ENCODE measurements at places on chromosomes 4 and X.

GRCh38 chr4:92996533-92996932, 692.8 kb downstream of the GRID2 start:
- DNase-seq: no peak

DNA sequence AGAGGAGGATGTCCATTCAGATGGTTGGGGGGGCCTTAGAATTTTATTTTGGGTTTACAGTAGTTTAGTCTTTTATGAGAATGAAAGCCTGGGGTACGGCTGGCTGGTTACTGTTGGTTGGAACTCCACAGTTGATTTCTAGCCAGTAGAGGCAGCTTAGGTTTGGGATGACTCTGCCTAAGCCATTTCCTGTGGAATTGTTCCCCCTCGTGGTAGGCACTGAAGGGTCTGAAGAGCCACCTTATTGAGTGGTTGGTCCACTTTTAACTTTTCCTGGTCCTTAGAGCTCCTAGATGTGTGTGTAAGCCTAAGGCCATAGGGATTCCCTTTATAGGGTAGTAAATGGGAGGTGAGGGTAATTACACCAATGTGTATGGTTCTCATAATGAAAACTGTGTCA, 19.7 kb downstream of the SPIN3 start:
- DNase-seq: no peak

DNA sequence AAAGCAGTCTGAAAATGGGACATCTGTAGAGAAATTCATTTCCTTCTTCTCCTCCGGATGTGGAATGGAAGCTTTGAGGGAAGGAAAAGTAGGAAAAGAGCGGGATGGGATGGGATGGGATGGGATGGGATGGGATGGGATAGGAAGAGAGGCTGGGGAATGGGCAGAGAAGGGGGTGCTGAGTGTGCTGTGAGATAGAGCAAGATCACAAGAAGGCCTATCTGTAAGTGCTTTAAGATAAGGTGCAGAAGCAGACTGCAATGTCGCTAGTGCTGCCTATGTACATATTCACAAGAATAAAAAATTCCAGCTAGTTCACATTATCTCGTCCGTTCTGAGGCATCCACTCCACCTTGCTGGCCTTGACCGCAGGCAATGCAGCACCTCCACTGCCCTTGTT, 86.2 kb downstream of the IRF2 start:
- DNase-seq: no peak

DNA sequence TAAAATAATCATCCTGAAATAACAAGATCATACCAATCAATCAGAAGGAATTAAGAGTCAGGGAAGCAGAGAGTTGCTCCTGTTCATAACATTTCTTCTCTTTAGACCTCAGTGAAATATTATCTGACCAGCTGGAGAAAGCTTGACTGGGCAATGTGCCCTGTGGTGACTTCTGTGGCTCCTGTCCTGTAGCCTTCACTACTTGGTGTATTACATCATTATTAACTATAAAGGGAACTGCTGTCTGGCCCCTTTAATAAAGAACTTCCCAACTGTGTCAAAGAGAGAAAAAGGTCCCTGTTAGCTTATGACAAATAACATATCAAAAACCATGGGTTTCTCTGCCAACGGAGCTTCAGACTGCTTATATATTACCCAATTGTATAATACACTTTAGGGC, 18.0 kb downstream of the OPHN1 start:
- DNase-seq: no peak

GRCh38 chr4:84527391-84527790, 28.3 kb upstream of the NKX6-1 start:
- no peak for DNase-seq

DNA sequence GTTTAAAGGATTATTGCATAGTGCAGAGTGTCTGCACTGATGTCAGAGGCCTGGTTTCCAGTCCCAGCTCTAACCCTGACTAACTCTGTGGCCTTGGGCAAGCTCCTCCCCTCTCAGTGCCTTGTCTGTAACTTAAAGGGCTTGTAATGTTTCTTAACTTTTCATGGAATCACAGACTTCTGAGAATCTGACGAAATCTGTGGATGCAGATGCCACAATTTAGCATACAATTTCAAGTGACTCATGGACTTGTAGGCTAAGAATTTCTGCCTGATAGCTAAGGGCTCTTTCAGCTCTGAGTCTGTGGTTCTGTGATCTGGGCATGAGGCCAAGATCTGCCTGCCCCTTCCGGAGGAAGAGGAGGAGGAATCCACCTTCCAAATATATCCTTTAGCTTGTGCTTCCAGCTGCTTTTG, 236.9 kb downstream of the AR start:
- no peak for DNase-seq

DNA sequence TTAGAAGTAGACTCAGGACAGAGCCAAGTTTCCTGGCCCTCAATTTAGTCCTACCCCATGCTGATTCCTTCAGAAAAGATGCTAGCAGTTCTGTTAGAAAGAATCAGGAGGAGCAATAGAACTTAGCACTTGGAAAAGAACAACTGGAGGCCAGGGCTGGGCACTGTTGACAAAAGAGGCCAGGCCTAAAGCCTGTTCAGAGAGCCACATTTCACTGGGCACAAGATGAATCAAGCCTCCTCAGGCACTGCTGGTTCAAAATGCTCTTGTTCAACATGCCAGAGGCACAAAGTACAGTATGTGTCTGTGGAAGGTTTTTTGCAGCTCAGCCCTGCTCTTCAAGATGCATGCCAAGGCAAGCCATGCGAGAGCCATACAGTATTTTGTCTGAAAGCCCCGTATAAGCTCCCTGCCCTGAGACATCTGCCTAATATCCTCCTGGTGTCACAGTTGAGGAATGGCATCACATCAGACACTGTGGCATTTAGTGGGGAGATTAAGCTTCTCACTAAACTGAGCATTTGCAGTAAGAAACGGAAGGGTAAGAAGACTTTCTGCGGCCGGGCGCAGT, 53.7 kb downstream of the RASL11B start:
- no peak for DNase-seq

DNA sequence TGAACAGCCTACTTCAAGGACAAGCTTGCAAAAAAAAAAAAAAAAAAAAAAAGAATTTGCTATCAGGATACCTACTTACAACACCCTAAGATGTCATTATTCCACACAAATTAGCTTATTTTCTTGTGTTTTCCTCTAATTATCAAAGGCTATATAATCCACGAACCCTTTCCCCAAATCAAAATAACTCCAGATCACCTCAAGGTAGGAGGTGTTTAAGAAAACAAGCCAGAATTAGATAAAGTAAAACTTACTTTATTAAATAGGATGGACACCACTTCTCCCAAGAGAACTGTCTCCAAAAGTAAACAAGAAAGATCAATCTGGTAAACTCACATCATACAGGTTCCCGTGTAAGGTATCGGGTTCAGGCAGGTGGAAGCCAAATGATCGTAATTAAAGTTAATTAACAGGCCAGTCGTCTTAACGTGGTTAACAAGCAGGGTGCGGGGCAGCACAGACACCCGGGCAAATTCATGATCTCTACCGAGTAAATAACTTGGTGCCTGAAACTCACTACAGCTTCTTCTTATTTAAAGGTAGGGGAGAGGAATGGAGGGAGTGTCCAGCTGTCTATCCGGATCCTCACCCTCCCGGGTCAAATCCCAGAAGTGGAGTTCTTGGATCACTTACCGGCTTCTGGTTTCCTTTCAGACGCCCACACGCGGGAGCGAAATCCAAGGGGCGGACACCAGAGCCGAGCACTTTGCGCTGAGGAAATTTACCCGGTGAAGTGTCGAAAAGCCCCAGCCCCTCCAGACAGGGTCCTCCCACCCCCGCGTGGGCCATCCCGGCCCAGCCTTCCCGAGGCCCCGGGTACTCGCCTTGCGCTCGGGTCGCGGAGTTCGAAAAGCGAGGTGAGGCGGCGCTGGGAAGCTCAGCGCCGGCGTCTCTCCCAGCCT, 708 bp downstream of the ARAP2 start:
- DNase-seq: peak; percentile 45

GRCh38 chr4:105155426-105155825, 8.8 kb downstream of the TET2 start:
- DNase-seq: no peak

DNA sequence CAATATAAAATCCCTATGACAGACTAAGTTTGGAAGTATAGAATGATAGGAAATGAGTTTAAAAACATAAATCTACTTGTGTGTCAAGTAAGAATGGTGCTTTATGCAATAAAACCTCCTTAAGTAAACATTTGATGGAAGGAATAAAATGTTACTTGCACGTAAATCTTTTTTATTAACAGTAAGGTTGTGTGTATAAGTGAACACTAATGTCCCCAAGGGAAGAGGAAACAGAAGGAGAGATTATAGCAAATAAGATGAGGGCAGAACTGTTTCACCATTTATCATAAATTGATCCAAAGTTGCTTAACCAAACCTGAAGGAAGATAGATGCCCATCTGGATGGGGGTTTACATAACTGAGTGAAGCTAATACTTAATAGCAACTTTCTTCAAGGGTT, 86.8 kb downstream of the FRMPD4 start:
- no peak for DNase-seq

- no peak for DNase-seq
Measured at GRCh38 chr4:108941904-108942430, 179.1 kb upstream of the ETNPPL start.

GRCh38 chr4:165630671-165631070, 242.4 kb upstream of the TLL1 start:
- DNase-seq: no peak

- no peak for DNase-seq
Measured at GRCh38 chr4:101331017-101331416, 16.3 kb downstream of the PPP3CA start.

GRCh38 chr4:163523791-163524365, 29.4 kb downstream of the TMA16 start:
- no peak for DNase-seq

DNA sequence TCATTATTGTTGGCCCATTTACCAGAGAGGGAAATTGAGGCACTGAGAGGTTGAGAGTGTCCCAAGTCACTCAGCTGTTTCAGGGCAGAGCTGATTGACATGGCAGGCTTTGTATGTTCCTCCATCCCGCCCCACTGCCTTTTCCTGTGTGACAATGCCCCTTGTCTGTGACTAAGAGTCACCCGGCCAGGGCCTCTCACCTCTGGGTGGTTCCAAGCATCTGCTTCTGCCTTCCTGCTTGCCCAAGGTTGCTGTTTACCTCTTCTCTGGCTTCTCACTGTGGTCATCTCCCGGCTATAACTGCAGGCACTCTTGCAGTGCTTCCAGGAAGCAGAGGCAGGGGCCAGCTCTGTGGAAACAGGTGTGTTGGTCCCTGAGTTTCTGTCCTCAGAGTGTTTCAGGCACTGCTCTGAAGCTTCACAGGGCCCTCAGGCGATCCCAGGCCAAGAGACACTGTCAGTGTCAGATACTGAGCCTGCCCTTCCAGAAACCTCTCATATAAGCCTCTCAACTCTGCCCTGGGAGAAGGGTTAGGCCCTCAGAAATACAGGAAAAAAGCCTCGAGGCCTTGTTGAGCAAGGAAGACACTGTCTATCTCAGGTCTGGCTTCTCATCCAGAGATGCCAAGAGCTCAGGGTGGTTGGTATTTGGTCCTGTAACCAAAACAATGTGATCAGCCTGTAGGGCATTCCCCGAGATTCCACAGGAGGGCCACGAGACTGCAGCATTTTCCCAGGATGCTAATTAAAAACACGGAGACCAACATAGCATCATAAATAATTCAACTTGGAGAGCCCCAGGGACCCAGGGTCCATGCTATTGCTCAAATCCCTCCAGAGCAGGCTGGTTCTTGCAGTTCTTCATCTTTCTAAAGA, 42.0 kb upstream of the PROM1 start:
- no peak for DNase-seq

GRCh38 chr4:81019006-81019405, 11.5 kb upstream of the BMP3 start:
- no peak for DNase-seq

DNA sequence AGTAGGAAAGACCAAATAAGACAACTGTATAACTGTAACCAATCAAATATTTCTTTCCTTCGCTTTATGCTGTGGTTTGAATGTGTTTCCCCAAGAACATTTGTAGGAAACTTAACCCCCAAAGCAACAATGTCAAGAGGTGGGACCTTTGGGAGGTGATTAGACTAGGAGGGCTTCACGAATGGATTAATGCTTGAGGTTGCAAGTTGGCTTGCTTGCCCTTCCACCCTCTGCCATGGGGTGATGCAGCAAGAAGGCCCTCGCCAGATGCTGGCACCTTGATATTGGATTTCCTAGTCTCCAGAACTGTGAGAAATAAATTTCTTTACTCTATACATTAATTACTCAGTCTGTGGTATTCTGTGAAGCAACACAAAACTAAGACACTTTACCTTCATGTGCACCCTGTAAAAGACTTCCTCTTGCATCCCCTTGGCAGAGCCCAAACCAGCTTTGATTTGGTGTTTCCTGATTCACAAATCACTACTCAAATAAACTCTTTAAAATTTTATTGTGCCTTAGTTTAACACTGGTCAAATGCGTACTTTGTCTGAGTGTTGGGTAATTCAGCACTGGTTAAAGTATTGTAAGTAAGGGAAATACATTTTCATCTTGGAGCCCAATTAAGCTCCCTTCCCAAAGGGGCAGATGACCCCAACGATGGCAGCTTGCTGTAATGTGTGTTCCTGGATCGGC, 59.9 kb downstream of the COQ2 start:
- DNase-seq: no peak

GRCh38 chr4:55884093-55884850, 30.8 kb downstream of the EXOC1 start:
- no peak for DNase-seq

DNA sequence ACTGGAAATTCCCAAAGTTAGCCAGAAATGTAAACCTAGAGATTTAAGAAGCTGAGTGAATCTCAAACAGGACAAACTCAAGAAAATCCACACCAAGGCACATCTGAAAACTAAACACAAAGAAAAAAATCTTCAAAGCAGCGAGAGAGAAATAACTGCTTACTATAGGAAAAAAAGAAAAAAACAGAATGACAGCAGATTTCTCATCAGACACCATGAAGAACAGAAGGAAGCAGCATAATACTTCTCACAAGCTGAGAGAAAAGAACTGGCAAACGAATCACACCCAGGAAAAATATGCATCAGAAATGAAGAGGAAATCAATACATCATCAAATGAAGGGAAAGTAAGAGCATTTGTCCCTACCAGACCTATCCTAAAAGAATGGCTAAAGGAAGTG, 236.3 kb upstream of the ADAMTS3 start:
- DNase-seq: no peak

- no peak for DNase-seq
Measured at GRCh38 chr4:109671350-109671749, 31.9 kb downstream of the CASP6 start.

DNA sequence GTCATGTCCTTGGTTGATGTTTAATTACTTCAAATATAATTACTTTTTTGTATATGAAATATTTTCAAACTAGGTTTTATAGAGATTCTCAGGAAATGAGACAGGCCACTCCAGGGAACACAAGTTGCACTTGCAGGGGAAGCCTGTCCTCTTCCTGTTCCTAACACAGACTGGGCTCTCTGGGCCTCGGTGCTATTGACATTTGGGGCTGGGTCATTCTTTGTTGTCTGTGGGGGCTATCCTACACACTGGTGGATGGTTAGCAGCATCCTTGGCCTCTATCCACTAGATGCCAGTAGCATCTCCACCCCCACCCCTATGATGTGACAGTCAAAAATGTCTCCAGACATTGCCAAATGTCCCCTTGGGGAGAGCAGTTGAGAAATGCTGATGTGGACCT, 49.3 kb upstream of the MAP3K15 start:
- DNase-seq: no peak
